ENCODE measurements at places on chromosomes 13 and 19. TPM values are rescaled to one million over a fixed set of nuclear protein-coding genes. Genes with fewer than 3 reads are reported as not detected.

DNA sequence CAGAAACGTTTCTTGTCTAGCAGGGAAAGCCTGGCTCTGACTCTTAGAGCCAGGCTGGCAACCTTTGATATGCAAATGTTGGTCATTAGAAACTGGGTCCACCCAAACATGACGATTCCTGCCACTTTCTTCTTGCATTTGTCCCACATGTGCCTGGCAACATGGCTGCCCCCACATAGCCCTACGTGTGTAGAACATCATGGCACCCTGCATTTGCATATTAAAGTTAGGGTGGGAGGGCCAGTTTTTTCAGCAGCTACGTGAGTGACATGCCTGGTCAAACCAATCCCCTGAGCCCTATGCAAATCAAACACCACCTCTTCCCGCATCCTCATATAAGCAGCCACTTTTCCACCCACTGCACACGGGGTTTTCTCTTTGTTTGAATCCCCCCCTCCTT, 95.0 kb downstream of the LIG4 start:
- DNase-seq = no peak

DNA sequence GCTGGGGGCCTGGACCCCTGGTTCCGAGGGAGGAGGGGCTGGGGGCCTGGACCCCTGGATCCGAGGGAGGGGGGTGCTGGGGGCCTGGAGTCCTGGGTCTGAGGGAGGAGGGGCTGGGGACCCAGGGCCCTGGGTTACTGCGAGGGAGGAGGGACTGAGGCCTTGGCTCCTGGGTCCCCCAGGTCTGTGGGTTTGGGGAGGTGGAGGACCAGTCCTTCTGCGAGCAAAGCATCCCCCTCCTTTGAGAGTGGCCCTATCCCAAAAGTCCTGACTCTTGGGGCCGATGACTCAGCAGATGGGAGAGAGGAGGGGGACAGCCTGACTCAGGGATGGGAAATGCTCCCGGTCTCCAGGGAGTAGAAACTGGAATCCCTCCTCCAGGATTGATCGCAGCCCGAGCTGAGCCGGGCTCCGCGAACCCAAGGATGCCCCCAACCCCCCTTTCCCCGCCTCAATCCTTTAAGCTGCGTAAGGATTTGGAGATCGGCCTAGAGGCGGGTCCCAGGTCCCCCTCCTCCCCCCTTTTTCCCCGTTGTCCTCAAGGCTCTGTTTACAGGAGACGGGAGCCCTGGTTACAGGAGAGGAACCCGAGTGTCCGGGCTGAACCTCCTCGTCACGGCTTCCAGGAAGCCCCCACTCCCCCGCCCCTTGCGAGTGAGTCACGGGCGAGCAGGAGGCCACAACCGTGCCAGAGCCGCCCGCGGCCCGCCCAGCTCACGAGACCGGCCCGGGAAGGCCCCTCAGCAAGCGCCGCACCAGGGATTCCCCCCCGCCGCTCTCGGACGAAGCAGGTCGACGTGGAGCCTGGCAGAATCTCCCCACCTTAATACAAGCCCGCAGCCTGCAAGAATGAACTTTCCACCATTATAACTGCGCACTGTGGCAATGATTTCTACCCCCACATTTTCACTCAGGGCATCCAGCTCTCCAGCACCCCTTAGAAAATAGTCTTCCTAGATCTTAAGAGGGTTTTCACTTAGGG, 3.0 kb upstream of the ZFP36 start:
- peak; percentile 89 for DNase-seq

DNA sequence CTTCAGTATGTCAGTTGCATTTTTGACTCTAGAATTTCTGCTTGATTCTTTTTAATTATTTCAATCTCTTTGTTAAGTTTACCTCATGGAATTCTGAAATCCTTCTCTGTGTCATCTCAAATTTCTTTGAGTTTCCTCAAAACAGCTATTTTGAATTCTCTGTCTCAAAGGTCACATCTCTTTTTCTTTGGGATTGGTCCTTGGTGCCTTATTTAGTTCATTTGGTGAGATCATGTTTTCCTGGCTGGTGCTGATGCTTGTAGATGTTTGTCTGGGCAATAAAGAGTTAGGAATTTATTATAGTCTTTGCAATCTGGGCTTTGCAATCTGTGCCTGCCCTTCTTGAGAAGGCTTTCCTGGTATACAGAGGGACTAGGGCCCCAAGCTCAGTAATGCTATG, 18.5 kb upstream of the KBTBD7 start:
- DNase-seq = no peak

GRCh38 chr13:56861476-56861875, 279.2 kb upstream of the PRR20A start:
- no peak for DNase-seq

DNA sequence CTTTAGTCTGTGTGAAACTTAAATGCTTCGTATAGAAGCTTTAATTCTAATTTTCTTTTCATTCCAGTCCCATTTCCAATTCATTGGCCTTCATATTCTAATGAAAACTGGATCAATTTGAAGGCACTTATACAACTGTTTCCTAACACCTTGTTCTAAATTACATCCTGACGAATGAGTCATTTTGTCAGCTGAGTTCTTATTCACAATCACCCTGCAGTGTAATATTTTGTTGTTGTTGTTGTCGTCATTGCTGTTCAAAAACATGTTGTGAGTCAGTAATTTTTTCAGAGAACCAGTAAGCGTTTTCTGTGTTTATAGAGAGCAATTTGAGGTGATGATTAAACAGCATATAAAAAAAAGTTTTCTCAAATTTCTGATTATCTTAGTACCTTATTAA, 290.0 kb downstream of the PCDH9 start:
- DNase-seq = no peak

- DNase-seq = no peak
Measured at GRCh38 chr19:7199613-7200533, 94.3 kb downstream of the INSR start.

GRCh38 chr13:78317030-78317429, 286.3 kb downstream of the POU4F1 start:
- no peak for DNase-seq

GRCh38 chr19:19417046-19417445, 11.6 kb downstream of the GATAD2A start:
- no peak for DNase-seq

GRCh38 chr19:5079071-5079774, 110.3 kb downstream of the KDM4B start:
- no peak for DNase-seq

GRCh38 chr19:2062389-2062729, 11.3 kb upstream of the MKNK2 start:
- no peak for DNase-seq

DNA sequence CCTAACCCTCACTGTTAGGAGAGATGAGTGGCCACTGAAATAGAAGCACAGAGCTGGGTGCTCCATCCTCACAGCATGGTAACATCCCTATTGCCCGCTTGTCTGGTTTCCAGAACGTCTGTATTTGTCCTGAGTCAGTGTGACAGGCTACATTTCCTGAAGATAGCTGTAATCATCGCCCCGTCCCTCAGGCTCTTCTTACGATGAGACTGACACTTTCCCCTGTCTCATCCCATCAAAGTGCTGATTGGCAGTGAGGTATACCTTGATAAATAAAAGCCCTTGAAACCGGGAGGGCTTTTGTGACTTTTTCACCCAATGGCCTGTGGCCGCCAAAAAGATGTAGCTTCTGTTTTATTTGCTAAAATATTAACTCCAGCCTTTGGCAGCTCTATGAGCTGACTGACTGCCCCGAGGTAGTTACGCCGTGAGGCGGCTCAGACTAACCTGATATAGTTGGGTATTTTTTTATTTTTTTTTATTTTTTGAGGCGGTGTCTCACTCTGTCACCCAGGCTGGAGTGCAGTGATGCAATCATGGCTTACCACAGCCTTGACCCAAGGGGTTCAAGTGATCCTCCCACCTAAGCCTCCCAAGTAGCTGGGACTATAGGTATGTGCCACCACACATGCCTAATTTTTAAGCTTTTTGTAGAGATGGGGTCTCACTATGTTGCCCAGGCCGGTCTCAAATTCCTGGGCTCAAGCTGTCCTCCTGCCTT, 5.7 kb upstream of the LRRC4B start:
- no peak for DNase-seq

- DNase-seq = no peak
Measured at GRCh38 chr13:69955271-69955670, 152.4 kb upstream of the ATXN8OS start.

DNA sequence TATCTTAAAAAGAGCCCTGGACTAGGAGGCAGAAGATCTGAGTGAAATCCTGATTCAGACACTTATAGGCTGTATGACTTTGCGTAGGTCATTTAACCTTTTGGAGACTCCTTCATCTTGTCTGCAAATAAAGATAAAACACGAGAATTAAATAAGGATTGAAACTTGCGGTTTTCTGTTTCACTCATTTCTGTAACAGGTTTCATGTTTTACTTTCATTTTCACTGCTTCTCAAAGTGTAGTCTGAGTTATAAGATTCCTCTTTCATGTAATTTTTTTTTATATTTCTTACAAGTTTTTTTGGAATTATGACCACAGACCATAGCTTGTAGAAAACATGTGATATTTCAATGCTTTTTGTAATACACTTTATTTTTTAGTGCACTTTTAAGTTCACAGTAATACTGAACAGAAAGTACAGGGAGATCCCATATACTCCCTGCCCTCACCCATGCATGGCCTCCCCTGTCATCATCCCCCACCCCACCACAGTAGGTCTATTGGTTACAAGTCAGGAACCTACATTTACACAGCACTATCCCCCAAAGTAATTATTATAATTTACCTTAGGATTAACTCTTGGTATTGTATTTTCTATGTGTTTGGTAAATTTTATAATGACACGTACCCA, 174.6 kb downstream of the ITGBL1 start:
- DNase-seq = no peak

DNA sequence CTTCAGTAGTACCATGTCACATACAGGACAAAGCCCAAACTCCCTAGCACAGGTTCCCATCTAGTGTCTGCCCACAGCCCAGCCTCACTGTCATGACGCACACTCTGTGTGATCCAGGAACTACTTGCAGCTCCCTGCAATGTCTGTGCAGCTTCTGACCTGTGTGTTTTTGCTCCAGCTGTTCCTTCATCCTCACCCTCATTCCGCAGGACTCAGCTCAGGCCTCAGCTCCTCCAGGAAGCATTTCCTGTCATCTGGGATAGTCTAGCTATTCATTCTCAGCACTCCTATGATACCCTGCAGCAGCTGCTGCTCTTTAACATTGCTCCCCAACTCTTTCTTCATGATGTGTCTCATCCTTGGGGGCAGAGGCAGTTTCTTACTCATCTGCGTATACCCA, 56.1 kb downstream of the ENOX1 start:
- no peak for DNase-seq

DNA sequence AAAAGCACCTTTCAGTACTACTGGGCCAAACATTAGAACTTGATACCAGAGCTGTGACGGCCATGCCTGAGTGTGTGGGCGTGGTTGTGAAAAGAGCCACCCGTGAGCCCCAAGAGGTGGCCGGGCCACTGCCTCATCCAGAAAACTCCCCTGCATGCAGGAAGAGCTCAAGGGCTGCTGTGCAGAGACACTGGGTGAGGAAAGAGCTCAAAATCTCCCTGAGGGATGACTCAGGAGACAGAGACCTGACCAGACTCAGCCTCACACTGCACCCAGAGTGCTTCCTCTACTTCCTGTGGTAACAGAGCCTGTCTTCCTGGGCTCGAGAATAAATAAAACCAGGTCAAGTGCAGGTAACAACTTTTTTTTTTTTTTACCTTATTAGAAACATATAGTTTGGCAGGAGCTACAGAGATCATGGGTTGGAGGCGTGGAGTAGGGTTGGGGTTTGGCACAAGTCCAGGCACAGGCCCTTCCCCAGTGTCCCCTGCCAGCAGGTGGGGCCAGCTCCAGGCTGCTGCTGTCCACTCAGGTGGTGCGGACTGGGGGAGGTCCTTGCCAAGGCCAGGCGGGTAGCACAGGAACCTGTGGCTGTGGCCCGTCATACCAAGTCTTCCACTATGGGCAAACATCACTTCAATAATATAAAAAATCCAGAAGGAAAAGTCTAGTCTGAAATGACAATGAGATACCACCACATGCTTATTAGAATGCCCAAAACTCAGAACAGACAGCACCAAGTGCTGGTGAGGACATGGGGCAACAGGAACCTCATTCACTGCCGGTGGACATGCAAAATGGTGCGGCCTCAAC, 25.5 kb downstream of the ELL start:
- DNase-seq = peak; percentile 82

- no peak for DNase-seq
Measured at GRCh38 chr19:49512970-49513745, 697 bp downstream of the FCGRT start.

ADAMTS10 gene
- 5.1 TPM for total RNA-seq

GIPC3 gene
- total RNA-seq = 0.59 TPM

KANK3 gene
- total RNA-seq = 1.5 TPM

CYP2A7 gene
- total RNA-seq = not detected

Data from activated naive CD4-positive, alpha-beta T cell treated with anti-CD3 and anti-CD28 coated beads, Interleukin-2, amount 50 U/mL, for 72 hours (primary cell).